ENCODE measurements at places on chromosomes 11 and 22.

DNA sequence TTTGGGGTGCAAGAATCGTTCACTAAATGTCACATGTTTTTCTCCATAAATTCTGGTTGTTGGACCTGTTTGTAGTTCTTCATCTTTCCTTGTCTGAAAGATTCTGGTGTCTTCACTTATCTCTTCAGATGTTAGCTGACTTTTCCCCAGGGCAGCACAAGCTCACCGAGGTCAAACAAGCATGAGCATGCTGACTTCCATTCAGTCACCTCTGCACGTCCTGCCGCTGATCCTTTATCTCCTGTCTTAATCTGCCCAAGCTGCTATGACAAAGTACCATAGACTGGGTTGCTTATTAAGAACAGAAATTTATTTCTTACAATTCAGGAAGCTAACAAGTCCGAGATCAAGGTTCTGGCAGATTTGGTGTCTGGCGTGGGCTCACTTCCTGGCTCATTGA lies 800.6 kb downstream of the NTM start:
- no peak for DNase-seq

DNA sequence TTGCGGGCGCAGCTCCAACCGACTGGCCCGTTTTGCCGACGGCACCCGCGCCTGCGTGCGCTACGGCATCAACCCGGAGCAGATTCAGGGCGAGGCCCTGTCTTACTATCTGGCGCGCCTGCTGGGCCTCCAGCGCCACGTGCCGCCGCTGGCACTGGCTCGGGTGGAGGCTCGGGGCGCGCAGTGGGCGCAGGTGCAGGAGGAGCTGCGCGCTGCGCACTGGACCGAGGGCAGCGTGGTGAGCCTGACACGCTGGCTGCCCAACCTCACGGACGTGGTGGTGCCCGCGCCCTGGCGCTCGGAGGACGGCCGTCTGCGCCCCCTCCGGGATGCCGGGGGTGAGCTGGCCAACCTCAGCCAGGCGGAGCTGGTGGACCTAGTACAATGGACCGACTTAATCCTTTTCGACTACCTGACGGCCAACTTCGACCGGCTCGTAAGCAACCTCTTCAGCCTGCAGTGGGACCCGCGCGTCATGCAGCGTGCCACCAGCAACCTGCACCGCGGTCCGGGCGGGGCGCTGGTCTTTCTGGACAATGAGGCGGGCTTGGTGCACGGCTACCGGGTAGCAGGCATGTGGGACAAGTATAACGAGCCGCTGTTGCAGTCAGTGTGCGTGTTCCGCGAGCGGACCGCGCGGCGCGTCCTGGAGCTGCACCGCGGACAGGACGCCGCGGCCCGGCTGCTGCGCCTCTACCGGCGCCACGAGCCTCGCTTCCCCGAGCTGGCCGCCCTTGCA lies 1.0 kb downstream of the FJX1 start:
- DNase-seq, result no peak

DNA sequence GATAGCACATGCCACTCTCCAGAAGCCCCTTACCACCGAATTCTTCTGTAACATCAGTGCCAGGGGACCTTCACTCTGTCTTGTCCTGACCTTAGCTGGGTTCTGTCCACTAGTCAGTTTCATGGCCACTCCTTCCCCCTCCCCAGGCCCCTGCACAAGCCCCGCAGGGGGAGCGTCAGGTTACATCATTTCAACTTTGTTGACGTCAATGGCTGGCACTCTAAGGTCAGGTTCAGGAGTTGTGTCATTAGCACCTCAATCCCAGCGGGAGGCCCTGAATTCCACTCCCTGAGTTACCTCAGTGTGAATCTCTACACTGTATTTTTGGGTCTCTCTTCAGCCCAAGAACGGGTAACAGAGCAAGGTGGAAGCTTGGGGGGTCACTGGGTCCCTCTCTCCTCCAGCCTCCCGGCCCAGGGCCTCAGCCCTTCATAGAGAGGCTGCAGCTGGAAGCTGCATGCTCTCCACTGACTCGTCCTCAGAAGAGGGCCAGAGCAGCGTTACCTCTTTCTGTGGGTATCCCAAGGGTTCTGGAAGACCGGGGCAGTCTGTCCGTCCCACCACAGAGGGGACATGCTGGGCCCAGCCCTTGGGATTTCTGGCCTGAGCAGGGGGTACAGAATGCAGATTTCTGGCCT lies 10.3 kb downstream of the USH1C start:
- no peak for DNase-seq

DNA sequence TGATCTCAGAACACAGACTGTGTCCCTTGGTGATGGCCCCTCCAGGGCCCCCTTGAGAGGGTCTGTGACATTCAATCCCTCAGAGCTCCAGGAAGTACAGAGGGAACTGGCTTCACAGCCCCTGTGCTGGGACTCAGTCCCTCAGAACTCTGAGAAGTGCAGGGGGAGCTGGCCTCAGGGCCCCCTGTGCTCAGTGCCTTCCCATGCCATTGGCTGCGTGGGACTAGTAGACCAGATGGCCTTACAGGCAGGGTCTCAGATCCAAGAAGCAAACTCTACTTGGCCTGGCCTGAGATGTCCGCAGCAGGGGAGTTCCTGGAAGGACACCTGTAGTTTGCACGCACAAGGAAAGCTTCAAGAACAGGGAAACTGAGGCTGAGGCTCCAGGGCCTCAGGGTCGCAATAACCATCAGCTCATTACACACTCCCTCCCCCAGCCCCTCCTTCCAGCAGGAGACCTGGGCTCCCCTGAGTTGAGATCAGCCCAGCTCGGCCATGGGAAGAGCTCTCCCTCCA lies 138.4 kb downstream of the BRD1 start:
- no peak for DNase-seq

- DNase-seq, result no peak
These were observed 30.0 kb upstream of the SMCO4 start for GRCh38 chr11:93573184-93573583.

GRCh38 chr22:39242595-39243438 lies 2.0 kb downstream of the PDGFB start:
- no peak for DNase-seq

All from stimulated activated CD8-positive, alpha-beta memory T cell treated with anti-CD3 and anti-CD28 coated beads, Interleukin-7, amount 100 ng/mL, for 24 hours (primary cell).